ENCODE measurements at places on chromosomes 4 and X.

DNA sequence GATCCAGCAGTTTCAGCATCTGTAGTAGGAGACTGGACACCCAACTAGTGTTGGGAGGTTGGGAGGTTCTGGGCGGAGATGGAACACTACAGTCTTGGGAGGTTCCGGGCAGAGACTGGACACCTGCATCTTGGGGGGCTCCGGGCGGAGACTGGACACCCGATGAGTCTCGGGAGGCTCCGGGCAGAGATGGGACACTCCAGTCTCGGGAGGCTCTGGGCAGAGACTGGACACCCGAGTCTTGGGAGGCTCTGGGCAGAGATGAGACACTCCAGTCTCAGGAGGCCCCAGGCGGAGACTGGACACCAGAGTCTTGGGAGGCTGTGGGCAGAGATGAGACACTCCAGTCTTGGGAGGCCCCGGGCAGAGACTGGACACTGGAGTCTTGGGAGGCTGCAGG is 29.5 kb upstream of the LANCL3 start:
- no peak for DNase-seq

GRCh38 chrX:109928596-109929335 is 74.1 kb upstream of the TMEM164 start:
- DNase-seq: no peak

DNA sequence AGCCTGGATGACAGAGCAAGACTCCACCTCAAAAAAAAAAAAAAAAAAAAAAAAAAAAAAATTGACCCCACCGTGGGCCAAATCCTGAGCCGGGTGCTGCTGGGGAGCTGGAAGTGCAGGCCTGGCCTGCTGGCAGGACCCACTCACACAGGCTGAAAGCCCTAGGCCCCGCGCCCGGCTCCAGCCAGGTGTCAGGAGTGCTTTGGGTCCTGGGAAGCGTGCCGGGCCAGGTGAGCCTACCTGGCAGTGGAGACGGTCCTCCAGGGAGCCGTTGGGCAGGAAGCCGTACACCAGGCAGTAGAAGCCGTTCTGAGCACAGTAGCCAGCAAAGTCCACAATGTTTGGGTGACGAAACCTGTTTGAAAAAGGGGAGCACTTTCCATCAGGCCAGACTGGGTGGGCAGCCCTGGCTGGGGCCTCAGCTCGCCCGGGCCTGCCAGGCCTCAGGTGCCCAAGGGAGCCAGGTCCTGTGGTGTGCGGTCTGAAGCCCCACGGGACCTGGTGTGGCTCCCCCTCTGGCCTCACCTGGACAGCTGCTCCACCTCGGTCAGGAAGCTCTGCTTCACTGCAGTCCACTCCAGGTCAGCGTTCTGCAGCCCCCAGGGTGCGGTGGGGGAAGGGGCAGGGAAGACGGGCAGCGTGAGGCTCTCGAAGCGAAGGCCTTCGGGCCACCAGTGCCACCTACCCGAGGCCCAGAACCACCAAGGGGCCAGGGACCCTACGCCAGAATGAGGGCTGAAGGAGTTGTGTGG is 1.8 kb downstream of the IRAK1 start:
- no peak for DNase-seq

GRCh38 chr4:44845309-44845708 is 119.0 kb upstream of the GNPDA2 start:
- no peak for DNase-seq

- no peak for DNase-seq
These were observed 137.8 kb downstream of the MID1IP1 start for GRCh38 chrX:38939067-38939466.

GRCh38 chrX:24480400-24480865 is 15.3 kb downstream of the PDK3 start:
- DNase-seq: no peak

All from activated CD4-positive, alpha-beta T cell treated with anti-CD3 and anti-CD28 coated beads, Interleukin-2, amount 50 U/mL, for 24 hours (primary cell).